ENCODE measurements at places on chromosomes 2 and 18. TPM values are rescaled to one million over a fixed set of nuclear protein-coding genes. Genes with fewer than 3 reads are reported as not detected.

The MSTN gene
- total RNA-seq: not detected

DNA sequence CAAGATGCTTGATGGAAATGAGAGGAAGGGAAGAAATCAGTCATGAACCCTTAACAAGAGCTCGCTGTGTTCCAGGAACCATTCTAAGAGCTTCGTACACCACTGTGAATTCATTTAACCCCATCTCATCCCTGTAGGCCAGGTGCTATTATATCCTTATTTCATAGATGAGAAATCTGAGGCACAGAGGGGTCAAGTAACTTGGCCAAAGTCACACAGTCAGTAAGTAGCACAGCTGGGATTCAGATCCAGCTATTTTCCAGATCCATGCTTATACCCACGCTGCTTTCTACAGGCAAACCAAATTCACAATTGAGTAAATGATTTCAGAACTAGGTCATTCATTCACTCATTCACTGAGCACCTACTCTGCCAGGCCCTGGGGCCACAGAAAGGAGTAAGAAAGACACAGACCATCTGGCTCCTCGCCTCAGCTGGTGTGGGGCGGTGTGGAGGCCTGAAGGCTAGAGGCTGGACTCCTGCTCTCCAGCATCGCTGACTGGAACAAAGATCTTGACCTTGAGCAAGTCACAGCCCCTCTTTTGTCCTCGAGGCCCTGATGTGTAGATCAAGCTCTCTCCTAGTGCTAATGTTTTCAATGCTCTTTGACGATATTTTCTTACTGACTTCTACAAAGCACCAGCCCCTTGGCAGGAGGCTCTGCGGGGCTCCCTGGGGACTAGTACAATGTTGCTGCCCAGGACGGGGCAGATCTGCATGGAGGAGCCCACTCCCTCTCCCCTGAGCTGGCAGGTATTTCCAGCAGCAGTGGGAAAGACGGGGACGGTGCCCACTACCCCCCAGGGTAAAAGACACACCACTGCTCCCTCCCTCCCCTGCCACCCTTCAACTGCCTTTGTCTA, 26.5 kb downstream of the STEAP3 start:
- H3K27ac ChIP-seq: no peak overlapping the region
- DNase-seq: no peak
- no peak overlapping the region for H3K4me3 ChIP-seq
- H3K27me3 ChIP-seq: peaks cover 6% of the 10 kb centered on the region

DNA sequence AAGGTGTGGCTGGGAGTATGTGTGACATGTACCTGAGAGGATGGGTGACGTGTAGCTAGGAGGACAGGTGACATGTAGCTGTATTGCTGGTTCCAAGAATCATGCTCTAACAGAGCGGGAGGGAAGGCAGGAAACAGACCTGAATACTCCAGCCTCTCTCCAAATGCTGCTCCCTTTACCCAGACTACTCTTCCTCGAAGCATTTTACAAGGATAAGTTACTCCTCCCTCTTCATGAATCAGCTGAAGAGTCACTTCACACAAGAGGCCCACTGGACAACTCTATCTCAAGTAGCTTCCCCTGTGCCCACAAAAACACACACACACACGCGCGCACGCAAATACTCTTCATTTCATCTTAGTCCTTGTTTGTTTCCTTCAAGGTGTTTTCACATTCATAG, 52.6 kb upstream of the KIDINS220 start:
- peaks cover 8% of the 10 kb centered on the region for H3K36me3 ChIP-seq
- no peak for DNase-seq
- no peak overlapping the region for H3K27ac ChIP-seq

The NT5C1B gene
- total RNA-seq: not detected

DNA sequence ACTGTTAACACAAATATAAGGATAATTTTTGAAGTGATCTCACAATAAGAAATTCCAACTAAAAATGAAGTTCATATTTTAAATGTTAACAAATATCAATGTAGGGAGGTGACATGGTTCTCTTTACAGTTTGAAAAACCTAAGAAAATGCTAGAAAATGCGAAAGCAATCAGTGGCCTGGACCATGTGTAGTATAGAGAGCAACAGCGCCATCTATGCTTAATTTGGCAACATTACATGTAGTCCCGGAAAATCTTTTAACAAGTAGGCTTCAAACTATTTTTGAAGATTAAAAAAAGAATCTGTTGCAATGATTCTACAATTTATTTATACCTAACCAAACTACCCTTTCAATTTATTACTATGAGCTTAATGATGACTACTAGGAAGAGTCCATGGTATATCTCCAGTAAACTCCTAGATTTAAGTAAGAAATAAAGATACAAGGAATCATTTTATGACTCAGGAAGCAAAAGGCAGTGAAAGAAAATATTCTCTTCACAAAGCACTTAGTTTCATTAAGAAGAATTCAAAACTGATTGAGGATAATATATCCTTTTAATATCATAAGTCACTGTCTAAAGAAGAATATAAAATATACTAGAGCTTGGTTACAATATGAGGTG, 33.3 kb downstream of the NDUFA10 start:
- no peak overlapping the region for H3K27ac ChIP-seq
- no peak for DNase-seq
- no peak overlapping the region for H3K4me3 ChIP-seq
- no peaks in the 10 kb centered on the region for H3K27me3 ChIP-seq

- no peak for DNase-seq
- H3K36me3 ChIP-seq: no peaks in the 10 kb centered on the region
- no peak overlapping the region for H3K4me3 ChIP-seq
- H3K27me3 ChIP-seq: no peaks in the 10 kb centered on the region
- peaks cover 5% of the 10 kb centered on the region for H3K4me1 ChIP-seq
Measured at GRCh38 chr2:25014631-25015030, 27.2 kb upstream of the EFR3B start.

GRCh38 chr2:10863837-10864236, 47.9 kb upstream of the KCNF1 start:
- peaks cover 7% of the 10 kb centered on the region for H3K27me3 ChIP-seq
- DNase-seq: no peak
- no peak overlapping the region for H3K27ac ChIP-seq
- no peaks in the 10 kb centered on the region for H3K36me3 ChIP-seq

GRCh38 chr2:158042245-158042644, 59.4 kb upstream of the UPP2 start:
- peaks cover 39% of the 10 kb centered on the region for H3K4me1 ChIP-seq
- H3K4me3 ChIP-seq: no peak overlapping the region
- DNase-seq: no peak
- no peaks in the 10 kb centered on the region for H3K36me3 ChIP-seq
- no peaks in the 10 kb centered on the region for H3K27me3 ChIP-seq

The CXCR1 gene
- not detected for total RNA-seq

The CERKL gene
- 5.7 TPM for total RNA-seq

- no peak overlapping the region for H3K4me3 ChIP-seq
- peaks cover 22% of the 10 kb centered on the region for H3K4me1 ChIP-seq
- H3K27me3 ChIP-seq: no peaks in the 10 kb centered on the region
- DNase-seq: no peak
- H3K36me3 ChIP-seq: no peaks in the 10 kb centered on the region
Measured at GRCh38 chr2:158498749-158499136, 42.0 kb downstream of the PKP4 start.

DNA sequence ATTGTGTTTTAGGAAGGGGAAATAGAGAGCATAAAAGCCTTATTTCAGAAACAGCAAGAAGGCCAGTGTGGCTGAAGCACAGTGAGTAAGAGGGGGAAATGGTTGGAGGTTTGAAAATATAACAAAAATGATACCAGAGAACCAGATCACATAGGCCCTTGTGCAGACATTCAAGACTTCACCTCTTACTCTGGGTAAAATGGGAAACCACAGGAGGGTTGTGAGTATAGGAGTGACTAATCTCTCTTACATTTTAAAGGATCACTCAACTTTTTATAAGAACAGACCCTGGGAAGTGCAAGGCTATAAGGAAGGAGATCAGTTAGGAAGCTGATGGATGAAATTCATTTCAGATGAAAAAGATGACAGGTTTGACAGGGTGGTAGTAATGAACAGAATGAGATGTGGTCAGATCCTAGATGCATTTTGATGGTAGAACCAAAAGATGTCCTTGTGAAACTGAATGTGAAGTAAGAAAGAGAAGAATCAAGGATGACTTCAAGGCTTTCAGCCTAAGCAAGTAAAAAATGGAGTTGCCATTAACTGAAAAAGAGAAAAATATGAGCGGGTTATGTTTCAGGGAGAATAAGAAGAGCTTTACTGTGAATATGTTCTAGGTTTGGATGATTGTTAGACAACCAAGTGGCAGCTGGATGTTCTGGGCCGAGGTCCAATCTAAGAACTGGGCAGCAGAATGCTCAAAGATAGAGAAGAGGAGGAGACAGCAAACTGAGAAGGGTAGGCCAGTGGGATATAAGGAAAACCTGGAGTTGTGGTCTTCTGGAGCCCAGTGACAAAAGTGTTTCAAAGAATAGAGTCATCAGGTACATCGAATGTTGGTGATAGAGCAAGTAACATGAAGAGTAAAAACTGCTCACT, 65.1 kb downstream of the USP40 start:
- no peak overlapping the region for H3K4me3 ChIP-seq
- DNase-seq: no peak
- peaks cover 20% of the 10 kb centered on the region for H3K36me3 ChIP-seq
- peaks cover 4% of the 10 kb centered on the region for H3K27me3 ChIP-seq
- no peaks in the 10 kb centered on the region for H3K4me1 ChIP-seq

The CMPK2 gene
- 0.81 TPM for total RNA-seq

The EPB41L3 gene
- 368 TPM for total RNA-seq

DNA sequence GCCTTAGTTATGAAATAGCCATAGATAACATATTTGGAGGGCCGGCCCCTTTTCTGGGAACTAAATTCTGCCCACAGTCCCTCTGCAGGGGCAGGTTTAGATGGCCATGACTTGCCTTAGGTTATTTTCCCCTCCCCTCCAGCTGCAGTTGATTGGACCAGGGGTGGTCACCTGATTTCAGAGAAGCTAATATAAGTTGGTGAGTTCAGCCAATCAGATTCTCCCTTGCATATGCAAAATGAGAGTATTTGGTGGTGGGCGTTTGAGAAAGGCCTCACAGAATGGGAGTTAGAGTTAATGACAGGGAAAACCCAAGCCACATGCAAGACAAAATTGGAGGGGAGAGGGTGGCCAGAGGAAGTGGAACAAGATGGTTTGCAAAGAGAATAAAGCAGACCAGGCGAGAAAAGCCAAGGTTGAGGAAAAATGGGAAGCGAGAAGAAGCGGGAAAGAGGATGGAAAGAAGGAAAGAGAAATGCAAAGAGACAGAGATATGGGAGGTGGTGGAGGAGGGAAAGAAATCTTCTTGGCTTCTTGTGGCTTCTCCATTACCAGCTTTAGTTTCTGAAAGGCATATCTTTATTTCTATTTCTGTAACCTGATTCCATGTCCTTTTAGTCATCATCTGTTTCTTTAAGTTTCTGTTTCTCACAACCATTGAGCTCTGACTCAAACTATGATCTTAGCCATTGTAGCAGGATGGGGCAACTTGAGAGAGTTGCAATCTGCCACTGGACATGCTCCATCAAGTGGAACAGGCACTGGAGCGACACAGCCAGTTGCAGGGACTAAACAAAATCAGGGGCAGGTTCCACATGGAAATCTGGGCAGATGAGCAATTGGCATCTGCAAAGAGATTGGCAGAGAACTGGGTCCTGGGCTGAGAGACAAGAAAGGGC, 108.1 kb upstream of the SIX3 start:
- peaks cover 4% of the 10 kb centered on the region for H3K27me3 ChIP-seq
- H3K27ac ChIP-seq: no peak overlapping the region
- no peaks in the 10 kb centered on the region for H3K4me1 ChIP-seq
- no peak overlapping the region for H3K4me3 ChIP-seq

GRCh38 chr2:241069821-241070281, 32.2 kb downstream of the MTERF4 start:
- no peak for DNase-seq
- no peaks in the 10 kb centered on the region for H3K36me3 ChIP-seq
- peaks cover 4% of the 10 kb centered on the region for H3K4me1 ChIP-seq
- no peak overlapping the region for H3K4me3 ChIP-seq
- H3K27me3 ChIP-seq: peaks cover 15% of the 10 kb centered on the region

GRCh38 chr2:179440642-179441251, 176.1 kb upstream of the SESTD1 start:
- H3K4me1 ChIP-seq: peaks cover 9% of the 10 kb centered on the region
- no peaks in the 10 kb centered on the region for H3K36me3 ChIP-seq
- no peak overlapping the region for H3K4me3 ChIP-seq
- no peak for DNase-seq

DNA sequence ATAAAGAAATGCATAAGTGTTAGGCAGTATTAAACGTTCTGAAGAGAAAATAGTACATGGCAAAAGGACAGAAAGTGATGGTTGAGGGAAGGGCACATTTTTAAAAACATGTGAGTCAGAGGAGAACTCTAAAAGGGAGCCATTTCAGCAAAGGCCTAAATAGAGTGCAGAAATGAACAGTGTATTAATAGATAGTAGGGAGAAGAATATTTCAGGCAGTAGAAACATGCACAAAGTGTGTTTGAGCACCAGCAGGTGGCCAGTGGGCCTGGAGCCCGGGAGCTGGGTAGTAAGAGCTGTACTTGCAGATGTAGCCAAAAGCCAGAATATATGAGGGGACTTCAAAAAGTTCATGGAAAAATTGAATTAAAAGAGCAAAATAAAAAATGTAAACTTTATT, 288.1 kb upstream of the FIGN start:
- H3K27ac ChIP-seq: no peak overlapping the region
- H3K4me1 ChIP-seq: no peaks in the 10 kb centered on the region
- DNase-seq: no peak

- H3K27ac ChIP-seq: no peak overlapping the region
- H3K4me1 ChIP-seq: peaks cover 7% of the 10 kb centered on the region
- DNase-seq: no peak
Measured at GRCh38 chr2:49002750-49003149, 151.6 kb downstream of the FSHR start.

The IL36RN gene
- not detected for total RNA-seq

- no peak overlapping the region for H3K4me3 ChIP-seq
- no peak overlapping the region for H3K27ac ChIP-seq
- H3K27me3 ChIP-seq: peaks cover 2% of the 10 kb centered on the region
- H3K36me3 ChIP-seq: no peaks in the 10 kb centered on the region
- no peaks in the 10 kb centered on the region for H3K4me1 ChIP-seq
- DNase-seq: no peak
Measured at GRCh38 chr2:191145769-191146471, 4.9 kb downstream of the STAT4 start.

DNA sequence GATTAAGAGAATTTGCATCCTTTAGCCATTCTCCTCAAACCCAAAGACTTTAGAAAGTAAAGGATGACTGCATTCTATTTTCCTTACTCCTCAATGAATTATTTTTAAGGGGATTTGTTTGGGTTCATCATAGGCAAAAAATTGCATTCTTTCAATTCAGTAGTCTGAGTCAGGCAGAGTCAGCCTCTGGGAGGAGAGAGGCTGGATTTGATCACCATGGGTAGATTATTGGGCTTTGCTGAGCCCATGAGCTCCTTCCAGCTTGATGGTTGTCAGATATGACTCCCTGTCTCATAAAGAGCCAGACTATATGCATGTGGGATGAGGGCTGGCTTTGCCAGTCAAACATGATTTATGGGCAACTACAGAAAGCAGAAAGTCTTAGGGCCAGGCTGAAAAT, 101.2 kb downstream of the KCNS3 start:
- H3K4me1 ChIP-seq: no peaks in the 10 kb centered on the region
- DNase-seq: no peak
- H3K27ac ChIP-seq: no peak overlapping the region
- H3K27me3 ChIP-seq: no peaks in the 10 kb centered on the region
- no peaks in the 10 kb centered on the region for H3K36me3 ChIP-seq

The CPO gene
- not detected for total RNA-seq

- H3K4me3 ChIP-seq: no peak overlapping the region
- H3K36me3 ChIP-seq: no peaks in the 10 kb centered on the region
- H3K27ac ChIP-seq: no peak overlapping the region
Measured at GRCh38 chr2:60353406-60353800, 200.1 kb downstream of the BCL11A start.

GRCh38 chr18:38966841-38967240, 1401.2 kb upstream of the CELF4 start:
- H3K27ac ChIP-seq: no peak overlapping the region
- H3K4me1 ChIP-seq: peaks cover 3% of the 10 kb centered on the region
- DNase-seq: no peak
- H3K27me3 ChIP-seq: no peaks in the 10 kb centered on the region
